ENCODE measurements at places on chromosomes 13 and 19.

DNA sequence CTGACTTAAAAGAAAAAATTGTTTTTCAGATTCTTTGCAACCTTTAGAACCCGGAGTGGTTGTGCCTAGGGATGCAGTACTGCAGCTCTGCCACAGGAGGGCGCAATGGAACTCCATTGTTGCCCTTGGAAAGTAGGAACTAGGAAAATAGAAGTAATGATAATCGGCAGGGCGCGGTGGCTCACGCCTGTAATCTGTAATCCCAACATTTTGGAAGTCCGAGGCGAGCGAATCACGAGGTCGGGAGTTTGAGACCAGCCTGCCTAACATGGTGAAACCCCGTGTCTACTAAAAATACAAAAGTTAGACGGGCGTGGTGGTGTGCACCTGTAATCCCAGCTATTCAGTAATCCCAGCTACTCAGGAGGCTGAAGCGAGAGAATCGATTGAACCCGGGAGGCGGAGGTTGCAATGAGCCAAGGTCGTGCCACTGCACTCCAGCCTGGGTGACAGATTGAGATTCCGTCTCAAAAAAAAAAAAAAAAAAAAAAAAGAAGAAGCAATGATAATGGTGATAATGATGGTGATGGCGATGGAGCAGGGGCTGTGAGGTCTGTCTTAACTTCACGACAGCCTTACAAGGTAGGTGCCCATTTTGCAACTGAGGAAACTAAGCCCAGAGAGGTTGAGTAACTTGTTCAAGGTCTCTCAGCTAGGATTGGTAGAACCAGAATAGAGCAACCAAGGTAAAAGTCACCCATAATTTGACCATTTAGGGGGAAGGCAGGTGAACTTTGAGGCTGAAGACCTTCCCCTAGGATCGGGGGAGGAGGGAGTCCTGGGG is 5.5 kb upstream of the ADAMTS10 start:
- no peak for DNase-seq

DNA sequence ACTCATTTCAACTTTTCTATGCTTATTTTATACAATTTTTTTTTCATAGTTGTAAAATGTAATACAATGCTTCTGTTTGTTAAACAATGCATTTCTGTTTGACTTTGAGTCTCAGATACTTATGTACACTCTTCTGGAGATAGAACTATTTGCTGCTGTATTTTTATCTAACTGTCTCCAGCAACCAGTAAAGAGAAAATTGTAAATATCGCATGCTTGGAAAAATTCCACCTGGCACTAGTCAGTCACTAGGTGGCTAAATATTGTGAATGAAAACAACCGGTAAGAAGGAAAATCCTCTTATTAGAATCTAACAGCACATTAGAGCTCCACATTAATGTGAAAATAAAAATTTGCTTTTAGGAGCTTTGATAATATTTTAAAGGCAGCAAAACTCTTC is 876.5 kb downstream of the PCDH9 start:
- no peak for DNase-seq

GRCh38 chr13:110942248-110942981 is 27.5 kb upstream of the ANKRD10 start:
- no peak for DNase-seq

DNA sequence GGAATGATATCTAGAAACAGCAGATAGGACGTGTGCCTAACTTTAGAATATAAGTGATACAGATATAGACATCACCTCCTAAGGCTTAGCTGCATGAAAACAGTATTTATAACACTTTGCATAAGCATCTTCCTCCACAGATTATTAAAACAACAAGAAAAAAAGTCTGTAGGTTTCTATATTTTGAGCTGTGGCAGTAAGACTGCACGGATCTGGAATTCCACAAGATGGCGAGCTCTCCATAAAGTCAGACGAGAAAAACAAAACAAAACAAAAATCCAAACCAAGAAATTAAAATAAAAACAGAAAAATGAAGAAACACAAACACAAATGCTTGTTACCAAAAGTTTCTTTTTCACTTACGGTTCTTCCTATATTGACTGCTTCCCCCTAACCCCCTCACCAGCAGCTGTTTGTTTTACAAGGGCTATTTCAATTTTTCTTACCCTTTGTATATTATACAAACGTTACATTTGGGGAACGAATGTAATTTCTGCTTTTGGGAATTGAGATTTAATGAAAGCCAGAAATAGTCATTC is 285.8 kb downstream of the MYO16 start:
- DNase-seq, result no peak

DNA sequence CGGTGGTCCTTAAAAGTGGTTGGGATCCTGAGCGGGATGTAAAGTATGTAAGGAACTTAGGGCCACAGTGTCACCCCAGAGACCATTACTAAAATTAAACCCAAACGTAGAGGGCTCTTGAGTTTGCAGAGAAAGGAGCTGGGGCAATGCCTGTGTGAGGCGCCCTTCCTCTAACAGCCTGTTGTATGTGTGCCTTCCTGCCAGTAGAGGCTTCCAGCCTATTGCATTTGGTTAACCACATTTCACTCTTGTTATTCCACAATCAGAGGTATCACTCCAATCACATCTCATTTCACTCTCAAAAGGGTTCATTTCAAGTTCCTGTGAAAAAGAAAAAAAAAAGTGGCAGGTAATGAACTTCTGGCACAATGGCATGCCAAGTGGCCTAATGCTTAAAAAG is 29.4 kb downstream of the DIAPH3 start:
- DNase-seq, result no peak

- no peak for DNase-seq
Measured at GRCh38 chr13:95367309-95367843, 66.1 kb upstream of the ABCC4 start.

- no peak for DNase-seq
Measured at GRCh38 chr19:1648459-1648849, 4.0 kb downstream of the TCF3 start.

DNA sequence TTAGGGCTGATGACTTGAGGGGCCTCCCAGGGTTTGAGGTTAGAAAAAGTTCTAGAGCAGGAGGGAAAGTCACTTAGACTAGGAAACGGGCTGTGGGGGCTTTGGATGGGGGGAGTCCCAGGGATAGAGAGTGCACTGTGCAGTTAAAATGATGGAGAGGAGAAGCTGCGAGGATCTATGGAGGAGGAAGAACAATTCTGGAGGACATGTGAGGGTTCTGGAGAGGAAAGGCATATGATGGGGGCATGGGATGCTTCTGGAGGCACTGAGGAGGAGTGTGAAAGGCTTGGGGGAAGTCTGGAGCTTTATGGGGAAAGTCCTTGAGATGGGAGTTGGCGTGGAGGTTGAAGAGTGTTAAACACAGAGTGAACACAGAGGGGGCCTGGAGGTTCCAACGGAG is 2.2 kb downstream of the KCNC3 start:
- DNase-seq, result no peak

DNA sequence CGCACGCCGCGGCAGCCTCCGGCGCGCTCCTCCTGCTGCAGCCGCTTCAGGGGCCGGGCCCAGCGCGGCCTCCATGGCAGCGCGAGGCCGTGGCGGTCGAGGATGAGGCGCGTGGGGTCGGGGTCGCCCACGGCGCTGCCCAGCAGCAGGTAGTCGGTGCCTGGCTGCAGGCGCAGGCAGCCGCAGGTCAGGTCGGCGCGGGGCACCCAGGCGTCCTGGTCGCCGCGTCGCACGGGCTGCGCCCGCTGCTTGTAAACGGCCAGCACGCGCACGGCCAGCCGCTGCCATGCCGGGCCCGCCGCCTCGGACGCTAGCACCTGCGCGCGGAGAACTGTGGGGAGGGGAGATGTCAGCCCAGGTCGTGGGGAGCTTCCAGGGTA is 11.1 kb downstream of the NTN5 start:
- DNase-seq, result no peak

Data from AG09309 (cell line).